ENCODE measurements at places on chromosomes 7 and 10. TPM values are rescaled to one million over a fixed set of nuclear protein-coding genes. Genes with fewer than 3 reads are reported as not detected.

The NAT16 gene
- 0.16 TPM for total RNA-seq

The GRID2IP gene
- total RNA-seq: 0.07 TPM

DNA sequence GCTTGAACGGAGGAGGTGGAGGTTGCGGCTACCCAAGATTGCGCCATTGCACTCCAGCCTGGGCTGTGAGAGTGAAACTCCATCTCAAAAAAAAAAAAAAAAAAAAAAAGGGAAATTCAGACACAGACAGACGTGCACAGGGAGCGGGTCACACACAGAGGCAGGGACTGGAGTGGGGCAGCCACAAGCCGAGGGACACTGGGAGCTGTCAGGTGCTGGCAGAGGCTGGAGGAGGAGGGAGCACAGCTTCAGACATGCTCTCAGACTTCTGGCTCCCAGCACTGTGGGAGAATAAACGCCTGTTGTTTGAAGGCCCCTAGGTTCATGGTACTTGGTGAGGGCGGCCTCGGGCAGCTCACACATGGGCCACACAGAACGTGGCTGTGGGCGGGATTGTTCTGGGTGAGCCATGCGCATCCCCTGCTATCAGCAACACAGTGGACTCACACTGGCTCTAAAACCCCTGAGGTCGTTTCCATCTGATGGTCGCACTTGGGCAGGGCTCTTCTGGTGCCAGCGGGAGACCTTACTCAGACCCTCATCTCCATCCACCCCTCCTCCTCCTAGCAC lies 375.9 kb downstream of the DNAJB6 start:
- no peak overlapping the region for H3K27ac ChIP-seq
- no peaks in the 10 kb centered on the region for H3K4me1 ChIP-seq
- H3K4me3 ChIP-seq: no peak overlapping the region

- no peak overlapping the region for H3K4me3 ChIP-seq
- no peak overlapping the region for H3K27ac ChIP-seq
- no peaks in the 10 kb centered on the region for H3K27me3 ChIP-seq
- peaks cover 17% of the 10 kb centered on the region for H3K4me1 ChIP-seq
- H3K36me3 ChIP-seq: no peaks in the 10 kb centered on the region
- DNase-seq: no peak
Measured at GRCh38 chr10:4545062-4545461, 280.9 kb upstream of the AKR1E2 start.

The COX19 gene
- total RNA-seq: 13.8 TPM

GRCh38 chr7:1400371-1400770 lies 58.9 kb downstream of the MICALL2 start:
- no peak overlapping the region for H3K27ac ChIP-seq
- DNase-seq: no peak
- H3K36me3 ChIP-seq: no peaks in the 10 kb centered on the region
- peaks cover 10% of the 10 kb centered on the region for H3K4me1 ChIP-seq
- H3K27me3 ChIP-seq: peaks cover 33% of the 10 kb centered on the region
